Jurkat, Clone E6-1 (cell line): ENCODE measurements at places on chromosomes 5 and 9.
A peak's percentile ranks its signal among the peaks of the same experiment; 100 is the strongest.

GRCh38 chr5:131277447-131277846, 13.6 kb downstream of the CDC42SE2 start:
- no peak for DNase-seq

- no peak for DNase-seq
Measured at GRCh38 chr5:137446615-137447014, 52.5 kb downstream of the SPOCK1 start.

DNA sequence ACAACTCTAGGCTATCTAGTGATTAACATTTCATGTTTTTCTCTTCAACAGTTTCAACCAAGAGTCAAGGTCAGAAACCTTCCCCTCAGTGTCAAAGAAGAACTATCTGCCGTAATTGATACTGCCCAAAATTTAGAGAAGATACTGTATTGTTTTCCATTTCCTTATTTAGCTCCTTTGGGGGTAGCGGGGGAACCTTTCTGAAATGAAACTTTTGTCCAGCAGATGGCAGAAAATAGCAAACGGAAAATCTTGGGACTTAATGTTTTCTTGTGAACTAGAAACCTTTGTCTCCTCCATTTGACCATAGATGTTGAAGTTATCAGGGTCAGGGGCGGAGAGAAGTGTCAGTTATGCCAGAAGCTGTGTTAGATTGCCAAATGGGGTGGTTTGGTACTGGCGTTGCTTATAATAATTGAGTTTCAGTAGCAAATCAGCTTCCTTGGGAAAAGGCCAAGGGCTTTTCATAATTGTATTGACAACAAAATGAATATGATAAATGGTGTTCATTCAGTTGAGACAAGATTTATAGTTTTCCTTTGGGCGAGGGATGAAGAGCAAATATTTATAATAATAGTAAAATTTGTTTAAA, 101.7 kb upstream of the TLX3 start:
- peak; percentile 47 for DNase-seq

GRCh38 chr5:66959653-66960052, 236.9 kb downstream of the CD180 start:
- DNase-seq: no peak

DNA sequence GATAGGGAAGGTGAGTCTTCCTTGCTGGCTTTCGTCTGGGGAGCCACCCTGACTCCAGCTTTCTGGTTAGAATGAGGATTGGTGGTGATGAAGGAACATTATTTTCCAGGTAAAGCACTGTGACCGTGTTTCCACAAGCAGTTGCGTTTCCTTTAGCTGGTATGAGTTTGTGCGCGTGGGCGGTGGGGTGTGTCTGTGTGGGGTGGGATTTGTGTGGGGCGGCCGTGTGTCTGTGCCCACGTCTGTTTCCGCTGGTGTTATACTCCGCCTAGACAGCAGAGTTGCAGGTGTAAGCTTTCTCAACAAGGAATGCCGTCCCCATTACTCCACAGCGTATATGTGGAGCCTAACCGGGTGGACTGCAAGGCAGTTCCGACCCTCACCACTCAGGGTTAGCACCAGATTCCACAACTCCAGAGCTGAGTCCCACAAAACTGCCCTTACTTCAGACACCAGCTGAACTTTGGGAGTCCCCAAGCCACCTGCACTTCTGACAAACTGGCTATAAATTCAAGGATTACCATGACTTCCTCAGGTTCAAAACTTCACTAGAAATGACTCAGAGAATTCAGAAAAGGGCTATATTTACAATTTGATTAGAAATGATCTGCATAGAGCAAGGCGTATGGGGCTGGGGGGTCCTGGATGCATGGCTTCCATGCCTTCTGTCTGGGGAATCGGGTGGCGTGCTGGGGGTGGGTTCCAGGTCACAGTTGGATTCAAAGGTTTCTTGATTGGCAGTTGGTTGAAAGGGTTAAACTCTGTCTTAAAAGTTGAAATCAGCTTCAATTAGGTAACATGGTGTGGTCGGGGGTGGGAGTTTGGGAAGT, 29.8 kb downstream of the PROP1 start:
- DNase-seq: no peak

DNA sequence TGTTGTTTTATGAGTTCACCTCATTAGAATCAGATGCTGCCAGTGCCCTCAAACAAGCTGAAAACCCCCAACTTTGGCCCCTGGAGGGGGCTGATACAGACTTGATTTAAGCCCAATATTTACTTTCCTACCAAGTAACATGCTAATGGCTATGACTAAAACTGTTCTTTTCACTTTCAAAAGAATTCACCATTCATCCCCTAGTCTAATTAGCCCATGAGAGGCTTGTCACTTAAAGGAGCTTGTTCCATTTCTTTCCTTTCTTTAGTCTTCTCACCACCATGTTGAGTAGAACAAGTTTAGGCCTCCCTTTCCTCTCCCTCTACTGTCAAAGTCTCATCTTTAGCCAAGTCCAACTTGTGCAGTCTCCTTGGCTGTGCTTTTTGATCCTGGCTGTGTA, 50.4 kb downstream of the EPB41L4B start:
- DNase-seq: no peak

GRCh38 chr9:134724912-134725604, 83.5 kb downstream of the COL5A1 start:
- DNase-seq: no peak

DNA sequence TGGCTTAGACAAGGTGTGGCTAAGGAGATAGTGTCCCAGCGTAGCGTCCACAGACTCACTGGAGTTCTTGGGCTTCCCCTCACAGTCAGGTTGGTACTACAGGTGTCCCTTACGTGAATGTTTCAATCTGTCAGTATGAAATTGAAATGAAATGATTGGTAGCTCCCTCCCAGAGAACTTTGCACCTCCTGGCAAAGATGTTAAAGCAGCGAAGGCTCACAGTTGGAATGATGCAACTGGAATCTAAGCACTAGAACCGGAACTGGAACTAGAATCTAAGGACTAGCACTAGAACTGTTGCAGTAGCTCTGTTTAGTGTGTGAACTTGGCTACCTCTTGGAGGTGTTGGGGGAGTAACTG, 1.1 kb downstream of the SLC31A1 start:
- DNase-seq: no peak
